Stimulated activated CD8-positive, alpha-beta memory T cell treated with anti-CD3 and anti-CD28 coated beads, Interleukin-4, amount 100 ng/mL, for 4 hours (primary cell): ENCODE measurements at places on chromosomes 2 and 18.

GRCh38 chr2:235669983-235670962 lies 176.4 kb downstream of the AGAP1 start:
- DNase-seq = no peak

DNA sequence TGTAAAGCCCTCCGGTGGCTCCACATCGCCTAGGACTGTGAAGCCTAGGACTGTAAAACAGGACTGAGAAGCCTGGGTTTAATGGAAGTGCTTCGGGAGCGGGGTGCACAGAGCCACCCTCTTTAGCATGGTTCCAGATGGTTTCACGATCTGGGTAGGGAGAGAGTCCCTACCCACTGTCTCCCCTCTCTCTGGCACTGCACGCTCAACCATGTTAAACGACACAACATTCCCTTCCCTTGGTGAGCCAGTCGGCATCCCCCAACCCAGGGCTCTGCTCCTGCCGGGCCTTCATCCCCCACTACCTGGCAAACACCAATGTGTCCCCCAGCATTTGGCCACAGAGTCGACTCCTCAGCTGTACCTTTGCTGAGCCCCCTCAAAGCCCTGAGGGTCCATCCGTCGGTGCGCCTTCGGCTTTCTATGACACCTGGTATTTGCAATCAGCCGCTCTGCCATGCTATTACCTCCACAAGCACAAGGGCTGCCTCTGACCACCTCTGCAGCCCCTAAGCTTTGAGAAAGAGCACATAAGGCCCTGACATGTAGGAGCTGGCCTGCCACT lies 1.1 kb downstream of the COPS9 start:
- no peak for DNase-seq

- no peak for DNase-seq
Measured at GRCh38 chr18:8841781-8842485, 136.6 kb downstream of the MTCL1 start.

DNA sequence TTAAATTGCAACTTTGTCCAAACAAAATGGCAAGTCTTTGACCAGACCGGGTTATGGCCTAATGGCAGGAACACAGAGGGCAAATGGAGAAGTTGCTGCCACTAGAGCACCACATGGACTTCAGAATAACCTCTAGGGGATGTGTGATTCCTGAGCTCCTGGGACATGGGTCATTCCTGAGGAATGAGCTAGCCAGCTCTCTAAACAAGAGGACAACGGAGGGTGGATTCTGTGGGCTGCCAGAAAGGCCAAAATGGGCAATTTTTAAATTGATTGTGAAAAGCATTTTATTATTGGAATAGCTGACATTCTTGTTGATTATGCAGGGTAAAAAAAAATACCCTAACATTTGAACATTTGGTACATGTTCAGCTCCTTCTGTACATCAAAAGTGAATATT lies 109.8 kb upstream of the FZD5 start:
- no peak for DNase-seq

GRCh38 chr2:203804070-203804469 lies 63.5 kb upstream of the CTLA4 start:
- no peak for DNase-seq
